Hepatocyte (in vitro differentiated cells): ENCODE measurements at places on chromosomes 2 and 18.

DNA sequence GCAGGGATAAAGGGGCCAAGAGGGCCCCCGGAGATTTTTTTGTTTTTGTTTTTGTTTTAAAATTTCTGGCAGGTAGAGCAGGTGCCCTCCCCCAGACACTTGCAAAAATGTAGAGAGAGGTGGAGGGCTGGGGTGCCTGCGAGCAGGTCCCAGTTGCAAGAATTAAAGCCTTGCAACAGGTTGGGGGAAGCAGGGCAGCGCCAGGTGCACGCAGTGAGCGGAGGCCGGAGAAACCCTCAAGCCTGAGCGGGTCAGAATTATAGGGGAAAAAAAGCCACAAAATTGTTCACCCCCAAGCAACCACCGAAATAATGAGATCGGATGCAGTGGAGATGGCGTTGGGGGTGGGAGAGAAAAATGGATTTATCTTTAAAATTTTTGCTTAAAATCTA is 527 bp downstream of the IGFBP5 start:
- DNase-seq = no peak

DNA sequence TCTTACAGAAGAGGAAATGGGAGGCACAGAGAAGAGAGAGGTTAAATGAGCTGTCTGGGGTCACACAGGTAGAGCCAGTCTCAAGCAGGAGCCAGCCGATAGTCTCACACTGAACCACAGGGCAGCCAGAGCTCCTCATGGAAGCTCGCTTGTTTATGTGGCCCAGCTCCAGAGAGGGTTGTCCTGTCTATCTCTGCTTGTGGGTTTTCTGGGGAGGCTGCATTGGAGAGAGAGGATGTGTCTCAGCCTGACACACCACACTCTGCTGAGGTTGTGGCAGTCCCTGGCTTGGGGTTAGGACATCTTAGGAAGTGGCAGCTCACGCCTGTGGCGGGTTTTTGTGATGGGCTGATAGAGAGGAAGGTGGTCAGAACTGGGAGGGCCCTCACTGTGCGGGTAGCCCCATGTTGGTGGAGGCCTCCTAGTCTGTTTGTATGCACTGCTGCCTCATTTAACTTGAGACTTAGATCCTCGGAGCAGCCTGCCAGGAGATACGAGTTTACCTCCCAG is 52.3 kb downstream of the TCF7L1 start:
- DNase-seq = no peak

- DNase-seq = no peak
Measured at GRCh38 chr18:57077786-57078552, 68.9 kb upstream of the BOD1L2 start.

- no peak for DNase-seq
Measured at GRCh38 chr18:1019191-1019590, 114.5 kb downstream of the ADCYAP1 start.

- DNase-seq = no peak
Measured at GRCh38 chr2:168158586-168158985, 88.8 kb downstream of the STK39 start.

- DNase-seq = no peak
Measured at GRCh38 chr2:58731488-58731869, 490.4 kb upstream of the FANCL start.

- DNase-seq = no peak
Measured at GRCh38 chr18:78666666-78667335, 312.8 kb upstream of the SALL3 start.

DNA sequence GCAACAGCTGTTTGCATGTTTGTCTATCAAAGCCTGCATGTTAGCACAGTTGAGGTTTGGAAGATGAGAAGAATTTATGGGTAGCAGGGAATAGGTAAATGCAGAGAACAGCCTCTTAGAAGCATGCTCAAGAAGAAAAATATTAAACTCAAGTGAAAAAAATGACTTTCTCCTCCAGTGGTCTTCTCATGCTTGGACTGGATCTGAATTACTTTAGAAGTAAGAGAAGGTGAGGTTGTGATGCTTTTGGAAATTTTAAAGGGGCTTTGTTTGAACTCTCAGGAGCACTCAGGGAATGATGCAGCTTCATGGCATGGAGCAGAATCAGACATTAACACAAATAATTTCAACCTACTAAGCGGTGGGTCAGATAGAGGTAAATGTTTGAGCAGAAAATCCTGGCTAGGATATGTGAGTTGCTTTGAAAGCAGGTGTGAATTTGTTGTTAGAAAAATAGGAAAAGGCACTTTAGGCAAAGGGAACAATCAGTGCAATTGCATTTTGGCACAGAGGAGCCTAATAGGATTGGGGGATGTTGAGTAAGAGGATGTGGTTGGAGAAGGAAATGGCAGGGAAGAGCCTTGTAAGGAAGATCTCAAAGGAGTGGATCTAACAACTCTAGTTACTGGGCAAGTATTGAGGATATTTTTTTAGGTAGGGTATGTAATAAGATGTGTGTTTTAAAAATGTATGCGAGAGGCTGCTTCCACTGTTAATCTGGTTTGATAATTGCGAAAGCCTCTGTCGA is 76.3 kb downstream of the DDX1 start:
- DNase-seq = no peak

DNA sequence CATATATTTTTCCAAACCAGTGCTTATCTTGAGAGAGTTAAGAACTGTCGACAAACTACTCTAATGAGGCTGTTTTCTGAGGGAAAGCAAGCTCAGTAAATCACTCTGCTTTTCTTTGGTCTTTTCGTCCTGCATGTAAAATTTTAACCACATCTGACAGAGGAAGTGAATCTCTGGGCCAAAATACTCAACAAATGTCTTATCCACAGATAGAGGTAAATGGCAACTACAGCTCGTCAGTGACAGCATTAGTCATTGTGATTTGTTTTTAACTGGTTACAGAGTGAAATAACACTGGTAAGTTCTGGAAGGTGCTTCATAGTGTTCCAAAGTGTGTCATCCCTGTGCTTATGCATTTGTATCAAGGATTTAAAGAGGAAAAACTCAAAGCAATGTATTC is 82.6 kb upstream of the SLC8A1 start:
- no peak for DNase-seq

DNA sequence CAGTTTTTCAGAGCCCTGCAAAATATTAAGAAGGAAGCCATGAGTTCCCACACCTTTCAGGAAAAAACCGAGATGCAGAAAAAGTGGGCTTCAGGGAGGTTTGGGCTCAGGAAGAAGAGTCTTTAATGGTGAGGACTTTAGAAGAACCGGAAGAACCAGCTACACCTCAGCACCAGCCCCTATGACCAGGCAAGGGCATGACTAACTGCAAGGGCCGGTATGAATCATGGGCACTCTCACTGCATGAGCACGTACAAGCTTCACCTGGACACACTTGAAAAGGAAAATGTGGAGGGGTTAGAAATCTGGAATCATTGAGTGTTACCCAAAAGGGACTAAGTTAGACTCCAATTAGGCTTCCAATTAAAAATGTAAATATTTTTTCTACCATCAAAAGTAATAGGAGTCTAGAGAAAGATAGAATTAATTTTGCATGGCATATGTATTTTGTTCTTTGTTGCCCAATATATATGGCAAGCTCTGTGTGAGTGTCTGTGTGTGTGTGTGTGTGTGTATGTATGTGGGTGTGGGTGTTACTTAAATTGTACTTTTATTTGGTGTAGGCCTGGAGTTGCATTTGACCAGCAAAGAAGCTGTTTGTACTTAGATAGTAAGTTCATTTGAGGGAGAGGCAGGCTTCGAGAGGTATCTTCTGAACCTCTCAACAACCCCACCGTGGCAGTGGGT is 66.5 kb upstream of the THUMPD2 start:
- DNase-seq = no peak

DNA sequence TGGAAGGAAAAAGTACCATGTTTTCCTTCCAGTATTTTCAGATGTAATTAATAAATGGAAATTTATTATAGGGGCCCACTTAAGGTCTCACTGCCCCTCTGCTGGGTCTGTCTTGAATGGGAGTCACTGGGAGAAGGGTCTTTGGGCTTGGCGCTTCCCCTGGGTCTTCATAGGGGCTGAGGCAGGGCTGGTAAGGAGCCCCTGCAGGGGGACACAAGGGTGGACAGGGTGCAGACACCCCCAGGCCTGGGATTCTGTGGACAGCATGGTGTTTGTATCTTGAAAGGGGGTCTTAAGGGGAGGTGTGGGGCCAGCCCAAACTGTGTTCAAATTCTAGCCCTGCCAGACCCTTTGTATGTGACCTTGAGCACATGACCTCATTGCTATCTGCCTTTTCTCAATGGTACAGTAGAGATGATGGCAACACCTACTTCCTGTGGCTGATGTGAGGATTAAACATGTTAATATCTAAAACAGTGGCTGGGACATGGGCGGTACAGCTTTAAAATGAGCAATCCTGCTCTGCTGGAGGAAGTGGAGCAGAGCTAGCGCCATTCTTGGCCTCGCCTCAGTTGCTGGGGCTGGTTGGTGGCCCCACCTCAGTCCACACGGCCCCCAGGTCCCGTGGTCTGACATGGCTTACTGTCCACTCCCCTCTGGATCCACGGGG is 71.6 kb downstream of the GNAL start:
- DNase-seq = no peak

DNA sequence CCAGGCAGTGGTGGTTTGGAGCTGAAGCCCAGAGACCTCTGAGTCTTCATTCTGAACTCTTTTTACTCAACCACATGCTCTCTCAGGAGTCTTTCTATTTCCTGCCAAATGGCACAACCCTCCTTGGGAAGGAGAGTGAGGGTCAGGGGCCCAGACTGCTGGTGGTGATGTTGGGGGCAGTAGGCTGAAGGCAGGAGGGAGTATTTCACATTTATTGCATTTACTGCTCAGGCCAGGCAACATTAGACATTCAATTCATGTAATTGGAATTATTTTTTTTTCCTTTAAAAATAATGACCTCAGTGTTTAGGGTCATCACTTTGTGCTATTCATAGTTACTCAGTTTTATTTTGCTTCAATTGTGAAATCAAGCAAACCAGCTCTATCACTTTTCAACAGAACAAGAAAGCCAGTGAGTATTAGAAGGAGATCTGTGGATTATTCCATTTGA is 311.3 kb upstream of the NT5C1B start:
- DNase-seq = no peak

- DNase-seq = no peak
Measured at GRCh38 chr18:50356036-50356945, 18.6 kb upstream of the SKA1 start.

- no peak for DNase-seq
Measured at GRCh38 chr2:152541712-152542111, 175.5 kb downstream of the PRPF40A start.

- no peak for DNase-seq
Measured at GRCh38 chr2:137525132-137525531, 439.1 kb upstream of the HNMT start.

GRCh38 chr18:62506495-62507143 is 16.2 kb upstream of the ZCCHC2 start:
- no peak for DNase-seq

DNA sequence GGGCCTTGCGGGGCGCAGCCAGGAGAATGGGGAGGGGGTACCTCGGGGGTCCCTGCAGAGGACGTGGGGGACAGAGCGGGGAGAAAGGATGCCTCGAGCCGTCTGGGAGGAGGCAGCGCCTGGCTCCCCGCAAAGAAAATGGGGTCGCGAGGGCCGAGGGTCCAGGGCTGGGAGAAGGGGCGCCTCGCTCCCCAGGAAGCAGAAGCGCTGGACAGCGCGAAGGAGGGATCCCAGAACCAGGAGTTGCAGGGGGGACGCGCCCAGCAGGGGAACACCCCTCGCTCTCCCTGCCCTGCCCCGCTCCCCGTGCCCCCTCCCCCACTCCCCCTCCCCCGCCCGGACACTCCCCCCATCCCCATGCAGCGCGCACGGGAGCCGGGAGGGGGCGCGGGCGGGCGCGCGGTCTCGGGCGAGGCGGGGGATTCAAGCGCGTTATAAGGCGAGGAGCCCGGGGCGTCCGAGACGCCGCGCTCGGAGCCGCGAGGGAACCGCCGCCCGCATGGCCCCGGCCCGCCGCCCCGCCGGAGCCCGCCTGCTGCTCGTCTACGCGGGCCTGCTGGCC is at the start of gene ERFE:
Gene ERFE (plus strand): TSS at position 462 of the 562 bp plus-strand sequence. CDS start 38 bp downstream, at position 500.
- DNase-seq = peak; percentile 79

- DNase-seq = no peak
Measured at GRCh38 chr2:135890835-135891234, 14.6 kb upstream of the MCM6 start.

DNA sequence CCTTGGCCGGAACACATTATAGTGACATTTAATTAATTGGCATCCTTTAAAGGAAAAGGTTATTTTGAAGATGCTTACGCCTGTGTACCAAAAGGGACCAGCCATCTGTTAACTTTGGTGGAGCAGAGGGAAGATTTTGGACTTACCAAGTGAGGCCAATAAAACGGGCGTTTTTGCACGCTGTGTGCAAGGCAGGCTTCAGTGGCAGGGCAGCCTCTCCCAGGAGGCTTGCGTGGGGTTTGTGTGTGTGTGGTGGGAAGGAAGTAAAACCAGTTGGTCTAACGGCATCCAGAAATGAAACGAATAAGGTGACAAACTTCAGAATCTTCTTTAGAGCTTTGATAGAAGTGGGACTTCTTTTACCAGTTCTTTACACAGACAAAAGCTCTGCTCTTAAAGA is 191.7 kb downstream of the PRKCE start:
- DNase-seq = no peak

- no peak for DNase-seq
Measured at GRCh38 chr2:78118037-78118436, 595.9 kb upstream of the LRRTM4 start.
